ENCODE measurements at places on chromosomes 4 and X. TPM values are rescaled to one million over a fixed set of nuclear protein-coding genes. Genes with fewer than 3 reads are reported as not detected.

SH2D1A gene
- not detected for total RNA-seq

- DNase-seq = no peak
These were observed 3.9 kb upstream of the DTHD1 start for GRCh38 chr4:36277533-36277932.

TEX11 gene
- not detected for total RNA-seq

PALLD gene
- total RNA-seq = 50.0 TPM

- DNase-seq = peak; percentile 82
These were observed 247.8 kb upstream of the DKK2 start for GRCh38 chr4:107283587-107284559.

CABS1 gene
- not detected for total RNA-seq
